ENCODE measurements at places on chromosomes 5 and 9.

GRCh38 chr5:81609810-81610375 lies 141.0 kb downstream of the SSBP2 start:
- DNase-seq, result no peak

GRCh38 chr5:119274767-119275130 lies 81.1 kb upstream of the TNFAIP8 start:
- no peak for DNase-seq

DNA sequence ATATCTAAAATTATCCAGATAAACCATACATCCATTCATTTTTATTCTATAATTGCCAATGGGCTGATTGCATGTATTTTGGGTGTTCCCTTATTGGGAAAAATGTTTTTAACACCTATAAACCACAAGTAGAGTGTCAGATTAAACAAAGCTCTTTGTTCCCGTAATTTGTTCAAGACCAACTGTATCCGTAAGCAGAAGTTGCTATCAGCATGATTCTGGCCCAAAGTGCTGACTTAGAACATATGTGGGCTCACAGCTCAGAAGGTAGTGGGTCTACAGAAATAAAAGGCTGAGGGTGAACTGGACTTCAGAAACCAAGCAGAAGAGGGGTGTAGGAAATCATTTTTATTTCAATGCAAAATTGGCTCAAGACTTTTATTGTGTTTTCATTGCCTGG lies 23.5 kb upstream of the IL7R start:
- no peak for DNase-seq

DNA sequence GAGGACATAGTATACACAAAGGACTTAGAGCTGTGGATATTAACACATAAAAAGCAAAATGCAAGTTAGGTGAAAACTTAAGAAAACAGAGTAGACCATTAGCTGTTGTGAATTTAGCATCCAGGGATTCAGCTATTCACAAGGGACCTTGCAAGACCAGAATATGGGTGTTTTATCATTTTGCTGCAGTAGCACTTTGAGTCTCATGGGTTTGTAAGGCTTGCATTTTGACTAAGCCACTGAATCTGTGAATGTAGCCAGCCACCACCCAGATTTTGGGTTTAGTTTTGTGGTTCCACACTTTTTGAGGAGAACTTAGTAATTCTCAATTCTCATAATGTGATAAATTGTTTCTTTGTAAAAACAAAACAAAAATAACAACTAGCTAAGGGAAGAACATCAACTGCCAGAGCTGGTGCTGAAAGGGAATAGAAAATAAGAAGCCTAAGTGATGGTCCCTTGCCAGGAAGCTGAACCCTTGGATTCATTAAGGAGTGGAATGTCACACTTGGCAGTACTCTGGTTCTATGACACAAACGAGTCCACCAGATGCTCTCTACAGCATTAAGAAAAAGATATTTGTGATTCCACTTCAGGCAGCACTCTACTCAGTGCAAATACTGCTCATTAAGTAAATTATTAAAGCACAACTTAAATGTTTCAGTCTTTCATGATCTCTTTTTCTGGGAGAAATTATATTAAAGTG lies 557.4 kb upstream of the ZNF462 start:
- no peak for DNase-seq

- no peak for DNase-seq
These were observed 10.1 kb upstream of the TMOD1 start for GRCh38 chr9:97491216-97491999.

DNA sequence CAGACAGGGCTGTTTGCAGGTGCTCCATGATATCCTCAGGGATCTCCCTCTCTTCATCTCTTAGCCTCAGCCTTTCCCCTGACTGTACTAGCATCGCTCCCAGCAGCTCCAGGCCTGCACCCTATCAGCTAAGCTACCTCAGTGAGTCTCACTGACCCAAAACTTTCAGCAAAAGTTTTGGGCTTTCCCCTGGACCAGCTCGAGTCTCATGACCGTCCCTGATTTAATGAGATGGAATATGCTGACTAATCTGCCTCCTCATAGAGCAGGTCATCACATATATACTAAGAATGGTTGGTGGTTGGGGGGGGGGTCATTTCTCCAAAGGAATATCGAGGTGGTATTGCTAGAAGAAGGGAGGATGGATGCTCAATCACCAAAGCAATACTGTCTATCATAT lies 151.5 kb downstream of the NR3C1 start:
- no peak for DNase-seq

DNA sequence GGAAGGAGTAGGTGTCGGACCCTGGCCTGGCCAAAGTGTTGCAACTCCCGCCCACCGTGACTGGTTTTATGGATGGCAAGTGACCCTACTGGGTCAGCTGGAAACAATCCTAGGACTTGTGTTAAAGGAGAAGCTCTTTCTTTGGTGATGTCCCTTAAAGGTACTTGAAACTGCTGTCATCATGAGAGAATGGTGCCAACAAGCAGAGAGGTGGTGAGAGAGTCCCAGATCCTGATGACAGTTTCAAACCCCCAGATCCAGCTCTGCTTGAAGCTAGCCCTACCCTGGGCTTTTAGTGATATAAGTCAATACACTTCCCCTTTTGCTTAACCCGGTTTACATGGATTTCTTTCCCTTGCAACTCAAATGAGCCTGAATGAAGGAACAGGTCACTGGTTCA lies 72.5 kb upstream of the UBTD2 start:
- no peak for DNase-seq

GRCh38 chr9:68433531-68434110 lies 77.2 kb downstream of the PGM5 start:
- no peak for DNase-seq

GRCh38 chr9:135492886-135493669 lies 7.4 kb upstream of the MRPS2 start:
- no peak for DNase-seq

DNA sequence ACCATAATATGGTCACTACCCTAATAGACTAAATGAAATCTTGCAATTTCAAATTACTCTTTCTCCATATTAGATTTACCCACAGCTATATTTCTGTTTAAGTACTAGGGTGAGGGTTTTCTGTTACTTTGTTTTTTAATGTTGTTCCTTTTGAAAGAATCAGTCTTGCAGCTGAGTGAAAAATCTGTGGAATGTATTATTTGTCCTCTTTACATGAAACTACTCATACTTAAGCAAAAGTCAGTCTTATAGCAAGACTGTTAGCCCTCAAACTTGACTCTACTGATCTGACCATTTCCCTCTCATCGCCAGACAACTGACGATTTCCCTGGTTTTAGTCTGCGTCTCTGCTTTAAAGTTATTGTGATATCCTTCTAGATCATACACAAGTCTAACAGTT lies 84.0 kb downstream of the PIK3R1 start:
- DNase-seq, result no peak

DNA sequence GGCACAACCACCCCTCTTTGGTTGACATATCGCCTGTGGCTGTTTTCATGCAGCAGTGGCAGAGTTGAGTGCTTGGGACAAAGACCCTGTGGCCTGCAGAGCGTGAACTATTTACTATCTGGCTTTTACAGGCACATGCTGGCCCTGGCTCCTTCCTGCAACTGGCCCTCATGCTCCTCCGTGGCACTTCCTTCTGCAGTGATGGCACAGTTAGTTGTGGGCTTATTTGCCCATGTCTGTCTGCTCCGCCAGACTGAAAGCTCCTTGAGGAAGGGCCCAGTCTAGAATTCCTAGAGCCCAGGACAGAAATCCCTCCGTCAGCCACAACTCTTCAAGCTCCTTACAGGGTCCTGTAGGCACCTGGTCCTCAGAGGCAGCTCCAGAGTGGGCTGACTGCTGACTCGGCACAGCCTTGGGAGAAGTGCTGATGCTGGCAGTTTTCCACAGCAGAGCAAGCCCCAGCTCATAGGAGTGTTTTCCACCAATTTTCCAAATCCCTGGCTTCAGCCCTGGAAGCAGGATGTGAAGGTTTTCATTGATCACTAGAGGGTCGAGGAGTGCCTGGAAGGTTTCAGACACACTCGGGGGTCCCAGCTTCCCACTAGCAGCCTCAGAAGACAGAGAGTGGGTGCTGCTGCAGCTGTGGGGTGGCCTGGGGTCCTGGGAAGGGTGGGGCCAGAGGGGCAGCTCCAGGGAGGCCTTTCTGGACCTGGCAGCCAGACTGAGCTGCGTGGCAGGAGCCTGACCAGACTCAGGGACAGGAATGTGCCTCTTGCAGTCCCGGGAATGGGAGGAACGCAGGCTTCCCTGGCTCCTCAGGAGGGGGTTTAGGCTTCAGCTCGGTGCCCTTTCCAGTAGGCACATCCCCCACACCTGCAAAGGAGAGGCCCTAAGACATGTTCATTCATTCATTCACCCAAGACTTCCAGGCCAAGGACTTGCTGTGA lies 56.5 kb upstream of the ANGPTL2 start:
- DNase-seq, result no peak

DNA sequence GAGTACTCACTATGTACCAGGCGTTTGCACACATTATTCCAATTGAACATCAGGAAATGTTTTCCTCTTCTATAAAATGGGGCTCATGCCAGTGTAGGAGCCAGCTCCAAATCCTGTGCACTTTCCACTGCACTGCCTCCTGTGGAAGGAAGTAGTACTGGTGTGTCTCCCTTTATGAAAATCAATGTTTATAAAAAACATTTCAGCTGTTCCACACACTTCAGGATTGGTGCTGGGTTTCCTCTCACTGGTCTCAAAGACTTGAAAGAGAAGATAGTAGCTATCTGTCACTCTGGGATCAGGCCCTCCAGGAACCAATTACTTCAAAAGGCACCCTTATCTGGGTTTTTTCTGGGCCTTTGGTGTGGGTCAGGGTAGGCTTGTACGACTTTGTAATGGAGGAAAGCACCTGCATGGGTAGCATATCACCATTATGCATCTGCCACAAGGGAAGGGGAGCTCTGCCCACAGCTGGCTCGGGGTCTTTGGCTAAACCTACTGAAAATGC lies 32.5 kb downstream of the RAB14 start:
- DNase-seq, result no peak

DNA sequence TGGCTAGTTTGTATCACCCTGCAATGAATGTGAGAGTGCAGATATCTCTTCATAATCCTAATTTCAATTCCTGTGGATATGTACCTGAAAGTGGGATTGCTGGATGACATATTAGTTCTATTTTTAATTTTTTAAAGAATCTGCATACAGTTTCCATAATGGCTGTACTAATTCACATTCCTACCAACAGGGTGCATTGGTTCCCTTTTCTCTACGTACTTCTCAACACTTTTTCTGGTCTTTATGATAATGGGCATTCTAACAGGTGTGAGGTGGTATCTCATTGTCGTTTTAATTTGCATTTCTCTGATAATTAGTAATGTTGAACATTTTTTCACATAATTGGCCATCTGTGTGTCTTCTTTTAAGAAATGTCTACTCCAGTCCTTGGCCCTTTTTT lies 927.5 kb downstream of the DTWD2 start:
- no peak for DNase-seq

- DNase-seq, result no peak
These were observed 46.2 kb upstream of the RNF20 start for GRCh38 chr9:101487443-101487840.

DNA sequence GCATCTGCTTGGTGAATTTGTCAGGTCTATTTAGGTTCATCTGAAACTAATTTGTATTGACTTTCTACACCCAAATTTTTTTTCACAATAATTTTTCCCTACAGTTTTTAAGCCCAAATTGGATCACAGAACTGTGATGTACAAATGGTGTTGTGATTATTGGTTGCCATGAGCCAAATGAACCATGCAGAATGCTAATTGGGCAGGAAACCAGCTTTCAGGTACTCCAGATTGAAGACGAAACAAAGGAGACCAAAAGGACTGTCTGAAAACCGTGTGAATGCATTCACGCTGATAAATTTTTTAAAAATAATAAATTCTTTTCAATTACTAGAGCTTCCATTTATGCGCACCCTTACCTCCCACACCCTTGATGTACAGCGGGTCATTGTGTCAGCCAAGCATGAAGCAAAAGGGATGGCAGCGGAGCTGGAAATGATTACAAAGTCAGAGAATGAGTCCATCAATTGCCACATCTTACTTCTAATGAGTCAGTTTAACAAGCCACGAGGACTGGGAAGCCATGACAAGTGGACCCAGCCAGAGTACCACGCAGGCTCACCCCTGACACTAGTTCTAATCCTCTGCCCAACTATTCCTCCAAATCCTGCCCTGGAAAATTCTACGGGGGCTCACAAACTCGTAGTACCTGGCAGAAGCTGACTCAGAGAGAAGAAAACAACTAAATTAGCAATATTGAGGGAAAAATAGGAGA lies 66.5 kb downstream of the SEMA6A start:
- no peak for DNase-seq

DNA sequence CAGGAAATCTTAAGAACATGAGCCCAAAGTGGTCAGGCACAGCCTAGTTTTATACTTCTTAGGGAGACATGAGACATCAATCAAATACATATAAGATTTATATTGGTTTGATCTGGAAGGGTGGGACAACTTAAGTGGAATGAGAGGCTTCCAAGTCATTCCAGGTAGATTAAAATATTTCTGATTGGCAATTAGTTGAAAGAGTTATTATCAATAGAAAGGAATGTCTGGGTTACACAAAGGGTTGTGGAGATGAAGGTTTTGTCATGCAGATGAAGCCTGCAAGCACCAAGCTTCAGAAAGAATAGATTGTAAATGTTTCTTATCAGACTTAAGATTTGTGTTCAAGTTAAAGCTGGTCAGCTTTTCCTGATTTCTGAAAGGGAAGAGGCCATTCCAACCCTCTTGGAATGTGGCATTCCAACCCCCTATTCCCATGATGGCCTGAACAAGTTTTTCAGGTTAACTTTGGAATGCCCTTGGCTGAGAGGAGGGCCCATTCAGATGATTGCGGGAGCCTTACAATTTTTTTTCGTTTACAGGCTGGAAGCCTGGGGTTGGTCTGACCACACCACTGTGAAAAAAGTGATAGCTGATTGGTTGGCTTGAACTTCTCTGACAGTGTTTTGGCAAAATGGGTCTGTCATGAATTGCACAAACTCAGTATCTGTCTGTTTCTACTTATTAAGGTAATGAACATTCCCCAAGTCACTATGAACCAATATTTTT lies 245.6 kb upstream of the RAI14 start:
- DNase-seq, result no peak

DNA sequence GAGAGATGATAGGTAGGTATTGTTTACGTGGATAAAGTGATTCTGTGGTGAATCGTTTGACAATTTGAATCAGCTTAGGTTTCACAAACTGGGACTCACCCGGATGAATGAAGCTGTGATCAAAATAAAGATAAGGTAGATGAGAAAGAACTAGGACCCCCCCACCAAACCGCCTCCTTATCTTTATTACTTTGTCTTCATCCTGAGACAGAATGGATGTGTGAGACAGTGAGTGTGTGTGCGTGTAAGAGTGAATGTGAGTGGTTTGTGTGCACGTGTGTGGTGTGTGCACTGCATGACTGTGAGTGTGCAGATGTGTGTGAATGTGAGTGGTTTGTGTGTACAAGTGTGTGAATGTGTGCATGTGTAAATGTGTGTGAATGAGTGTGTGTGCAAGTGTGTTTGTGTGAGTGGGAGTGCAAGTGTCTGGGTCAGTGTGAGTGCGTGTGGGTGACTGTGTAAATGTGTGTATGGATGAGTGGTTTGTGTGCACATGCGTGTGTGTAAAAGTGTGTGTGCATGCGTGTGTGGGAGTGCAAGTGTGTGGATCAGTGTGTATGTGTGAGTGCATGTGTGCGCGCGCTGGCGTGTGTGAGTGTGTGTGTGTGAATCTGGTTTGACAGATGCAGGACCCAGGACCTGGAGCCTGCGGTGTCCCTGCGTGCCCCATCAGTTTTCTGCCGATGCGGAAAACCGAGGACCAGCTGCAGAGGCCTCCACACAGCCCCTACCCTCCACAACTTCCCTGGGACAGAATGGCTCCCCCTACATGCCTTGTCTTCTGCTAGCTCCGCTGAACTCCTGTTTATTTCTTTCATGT lies 11.4 kb upstream of the ENG start:
- no peak for DNase-seq

All from right renal cortex interstitium (tissue), 3 donors.